ENCODE measurements at places on chromosomes 5 and 9.

DNA sequence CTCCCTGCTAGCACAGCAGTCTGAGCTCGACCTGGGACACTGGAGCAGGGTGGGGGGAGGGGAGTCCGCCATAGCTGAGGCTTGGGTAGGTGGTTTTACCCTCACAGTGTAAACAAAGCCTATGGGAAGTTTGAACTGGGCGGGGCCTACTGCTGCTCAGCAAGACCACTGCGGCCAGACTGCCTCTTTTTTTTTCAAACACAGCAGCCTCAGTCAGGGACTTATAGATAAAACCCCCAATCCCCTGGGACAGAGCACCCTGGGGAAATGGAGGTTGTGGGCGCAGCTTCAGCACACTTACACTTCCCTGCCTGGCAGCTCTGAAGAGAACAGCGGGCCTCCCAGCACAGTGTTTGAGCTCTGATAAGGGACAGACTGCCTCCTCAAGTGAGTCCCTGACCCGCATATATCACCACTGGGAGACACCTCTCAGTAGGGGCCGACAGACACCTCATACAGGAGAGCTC, 151.1 kb upstream of the APC start:
- DNase-seq, result no peak

- DNase-seq, result no peak
Measured at GRCh38 chr9:35852876-35853865, 17.0 kb downstream of the OR13J1 start.

DNA sequence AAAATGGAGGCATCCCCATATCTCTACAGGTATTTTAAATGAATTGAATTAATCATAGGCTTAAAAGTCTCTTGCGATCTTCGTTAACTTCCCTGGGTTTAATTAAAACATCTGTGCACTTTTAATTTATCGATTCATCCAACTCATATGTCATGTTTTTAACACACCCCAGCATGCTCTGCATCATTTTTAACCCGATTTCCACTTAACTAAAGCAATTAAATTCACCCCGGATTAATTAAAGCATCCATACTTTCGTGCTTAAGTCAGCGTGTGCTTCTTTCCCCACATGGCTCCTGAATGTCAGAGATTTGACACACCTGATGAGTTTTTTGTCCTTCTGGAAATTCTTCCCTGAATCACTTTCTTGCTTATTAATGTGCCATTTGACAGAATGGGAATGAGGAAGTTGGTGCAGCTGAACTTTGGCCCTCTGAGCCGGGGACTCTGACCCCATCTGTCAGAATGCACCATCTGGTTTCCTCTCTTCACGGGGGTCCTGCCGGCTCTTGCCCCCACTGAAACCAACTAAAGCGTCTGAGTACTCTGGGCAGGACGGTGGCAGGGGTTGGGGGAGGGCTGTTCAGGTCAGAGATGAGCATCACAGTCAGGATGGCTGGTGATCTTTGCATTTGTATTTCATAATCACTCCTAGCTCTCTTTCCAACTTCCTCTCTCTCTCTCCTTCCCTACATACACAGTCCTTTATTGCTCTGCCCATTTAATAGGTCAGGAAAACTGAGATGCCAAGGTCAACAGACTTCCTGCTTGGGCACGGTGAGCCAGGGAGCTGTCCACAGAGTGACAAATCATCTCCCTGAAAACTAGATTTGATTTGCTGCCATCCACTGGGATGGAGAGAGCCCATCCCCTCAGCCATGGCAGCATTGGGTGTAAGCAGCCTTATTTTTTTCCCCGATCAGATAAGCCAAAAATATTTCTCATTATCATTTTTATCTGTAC, 180.3 kb upstream of the WWC1 start:
- DNase-seq, result no peak

DNA sequence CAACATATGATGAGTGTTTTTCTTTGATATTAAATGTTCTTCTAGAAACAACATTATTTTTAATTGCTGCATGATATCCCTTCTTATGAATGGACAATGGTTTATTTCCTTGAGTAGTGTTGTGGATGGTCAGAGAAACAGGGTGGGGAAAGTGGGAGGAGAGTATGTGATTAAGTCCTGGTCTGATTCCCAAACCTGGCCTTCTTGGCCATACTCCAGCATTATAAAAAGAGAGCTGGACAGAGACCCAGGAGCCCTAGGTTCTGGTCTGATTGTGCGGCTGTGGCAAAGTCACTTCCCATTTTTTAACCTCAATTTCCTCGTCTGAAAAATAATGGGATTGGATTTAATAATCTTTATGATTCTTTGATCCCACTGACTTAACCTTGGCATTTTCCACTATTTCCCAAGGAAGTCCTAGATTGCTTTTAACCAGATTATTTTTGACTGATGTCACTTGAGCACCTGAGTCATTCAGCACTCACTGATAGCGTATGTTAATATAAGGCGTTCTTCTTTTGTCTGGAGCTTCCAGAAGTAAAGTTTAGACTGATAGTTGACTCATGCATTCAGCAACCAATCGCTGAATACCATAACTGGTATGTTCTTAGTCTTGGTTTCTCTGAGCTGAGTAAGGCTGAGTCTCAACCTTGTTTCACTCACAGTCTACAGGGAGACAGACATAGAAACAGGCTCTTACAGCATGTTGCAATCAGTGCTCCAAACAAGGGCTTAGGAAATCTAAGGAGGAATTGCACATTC, 26.2 kb downstream of the OSMR start:
- DNase-seq, result no peak

- peak; percentile 29 for DNase-seq
Measured at GRCh38 chr5:124056326-124056990, 544.5 kb downstream of the CSNK1G3 start.

DNA sequence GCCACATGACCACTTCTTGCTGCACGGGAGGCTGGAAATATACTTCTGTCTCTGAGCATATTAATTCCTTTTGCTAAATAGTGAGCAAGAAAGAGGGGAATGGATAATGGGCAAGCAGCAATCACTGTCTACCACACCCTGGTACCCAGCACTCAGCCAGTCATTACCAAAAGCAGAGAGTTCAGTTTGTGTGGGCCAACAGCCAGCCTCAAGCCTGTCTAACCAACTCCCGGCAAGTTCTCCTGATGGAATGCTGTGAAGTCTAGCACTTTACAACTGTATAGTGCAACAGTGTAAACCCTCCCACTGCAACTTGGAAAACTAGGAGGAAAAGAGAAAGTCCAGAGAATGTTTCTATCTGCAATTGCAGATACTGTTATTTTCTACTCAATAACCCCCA, 47.8 kb downstream of the PLK2 start:
- DNase-seq, result no peak

- no peak for DNase-seq
Measured at GRCh38 chr5:98840946-98841345, 67.5 kb downstream of the RGMB start.

DNA sequence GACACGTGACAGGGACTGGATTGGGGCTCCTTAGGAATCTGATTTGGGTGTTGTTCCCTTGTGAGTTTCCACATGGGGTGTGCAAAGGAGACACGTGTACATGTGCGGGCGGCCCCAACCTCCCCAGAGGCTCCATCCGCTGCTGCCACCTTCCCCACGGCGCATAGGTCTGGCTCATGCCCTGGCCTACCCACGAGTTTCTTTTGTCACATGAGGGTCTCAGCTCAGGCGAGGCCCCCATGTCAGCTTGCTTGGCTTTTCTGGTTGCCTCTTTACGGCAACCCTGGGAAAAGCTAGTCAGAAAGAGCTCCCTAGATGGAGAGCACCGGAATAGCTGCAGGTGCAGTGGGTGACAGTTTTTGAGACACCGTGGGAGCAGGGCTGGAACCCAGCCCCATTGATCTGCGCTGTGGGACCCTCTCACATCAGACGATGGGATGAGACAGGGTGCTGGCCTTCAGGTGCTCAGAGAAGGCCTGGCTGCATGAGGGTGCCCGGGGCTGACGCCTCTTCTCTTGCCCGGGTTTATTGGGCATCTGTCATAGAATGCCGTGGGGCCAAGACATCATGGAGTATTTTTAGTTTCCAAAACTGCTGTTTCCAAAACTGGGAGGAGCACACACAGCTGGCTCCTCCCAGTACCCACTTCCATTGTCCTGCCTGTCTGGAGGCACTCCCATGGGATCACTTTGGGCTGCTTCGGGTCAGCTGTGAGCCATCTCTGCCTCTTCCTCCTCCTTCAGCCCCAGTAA, 107.8 kb downstream of the WNK2 start:
- no peak for DNase-seq

GRCh38 chr5:1801967-1802295, 724 bp downstream of the NDUFS6 start:
- DNase-seq, result no peak

DNA sequence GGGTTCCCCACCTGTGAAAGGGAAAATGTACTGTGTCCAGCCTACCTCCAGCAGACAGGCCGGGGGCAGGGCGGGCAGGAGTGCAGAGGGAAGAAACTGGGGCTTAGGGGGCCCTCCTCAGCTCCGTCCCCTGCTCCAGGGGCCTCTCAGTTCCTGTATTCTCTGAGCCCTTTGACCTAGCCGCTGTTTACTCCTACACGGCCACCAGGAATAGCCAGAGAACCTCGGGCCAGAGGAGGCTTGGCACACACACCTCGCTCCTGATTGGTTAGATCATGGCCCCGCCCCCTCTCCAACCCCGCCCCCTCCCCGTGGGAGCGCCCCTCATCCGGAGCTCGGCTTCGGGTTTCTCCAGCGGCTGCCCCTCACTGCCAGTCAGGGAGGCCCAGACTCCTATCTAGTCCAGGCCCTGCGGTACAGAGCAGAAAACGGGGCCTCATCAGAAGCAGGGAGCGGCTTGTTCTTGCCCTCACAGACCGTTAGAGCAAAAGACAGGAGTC, 2.2 kb downstream of the ST6GALNAC6 start:
- peak; percentile 70 for DNase-seq
